AG08396 (cell line): ENCODE measurements at places on chromosomes 7 and 10.

- DNase-seq = no peak
Observed at GRCh38 chr7:24980534-24981170, 674 bp upstream of the OSBPL3 start.

DNA sequence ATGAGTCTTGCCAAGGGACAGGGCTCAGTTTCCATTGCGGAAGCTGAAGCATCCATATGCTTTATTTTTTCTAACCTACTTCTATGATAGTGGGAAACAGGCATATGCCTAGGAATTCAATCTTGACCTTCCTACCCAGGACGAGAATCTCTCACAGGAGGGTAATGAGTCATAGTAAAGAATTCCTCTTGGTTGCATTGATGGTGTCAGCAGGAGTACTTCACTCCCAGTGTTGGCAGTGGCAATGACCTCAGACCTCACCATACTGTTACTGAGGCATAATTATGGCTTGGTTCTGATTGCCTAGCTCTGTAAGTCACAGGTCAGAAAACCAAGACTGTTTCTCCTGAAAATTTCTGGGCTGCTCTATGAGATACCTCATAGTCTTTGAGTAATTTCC lies 552.9 kb downstream of the ARL4A start:
- peak; percentile 2 for DNase-seq

- DNase-seq = peak; percentile 86
Observed at GRCh38 chr7:101602484-101603241, 26.4 kb downstream of the MYL10 start.

GRCh38 chr10:24759672-24760071 lies 36.0 kb upstream of the ARHGAP21 start:
- no peak for DNase-seq

- DNase-seq = peak; percentile 80
Observed at GRCh38 chr10:125060826-125061556, 99.4 kb downstream of the CTBP2 start.

DNA sequence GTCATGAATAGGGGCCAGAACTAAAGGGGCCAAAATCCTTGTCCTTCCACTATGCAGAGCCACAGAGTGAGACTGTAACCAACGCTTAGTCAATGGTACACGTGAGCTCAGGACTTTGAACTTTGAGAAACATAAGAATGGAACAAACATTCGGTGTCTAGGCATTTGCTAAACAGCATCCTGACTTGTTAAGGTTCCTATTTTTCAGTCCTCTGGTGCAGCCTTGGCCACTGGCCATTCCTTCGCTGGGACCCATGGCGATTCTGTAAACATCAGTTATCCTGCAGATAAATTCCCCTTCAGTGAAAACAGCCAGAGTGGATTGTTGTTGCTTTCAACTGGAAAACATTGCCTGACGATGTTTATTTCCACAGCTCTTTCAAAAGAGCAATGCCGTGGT lies 266.8 kb downstream of the SORCS1 start:
- DNase-seq = no peak

DNA sequence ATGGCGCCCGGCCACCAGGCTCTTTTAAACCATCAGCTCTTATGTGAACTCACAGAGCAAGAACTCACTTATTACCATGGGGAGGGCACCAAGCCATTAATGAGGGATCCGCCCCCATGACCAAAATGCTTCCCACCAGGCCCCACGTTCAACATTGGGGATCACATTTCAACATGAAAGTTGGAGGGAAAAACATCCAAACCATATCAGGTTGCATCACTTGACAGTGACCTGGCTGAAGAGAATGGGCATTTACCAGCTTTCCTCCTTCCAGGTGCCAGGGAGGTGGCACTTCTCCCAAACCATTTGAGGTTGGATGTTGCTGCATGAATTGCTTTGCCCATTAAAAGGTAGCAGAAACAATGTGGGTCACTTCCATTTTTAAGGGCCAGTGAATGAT lies 115.6 kb upstream of the TNS3 start:
- no peak for DNase-seq
